ENCODE measurements at places on chromosomes 12 and 14. TPM values are rescaled to one million over a fixed set of nuclear protein-coding genes. Genes with fewer than 3 reads are reported as not detected.

DNA sequence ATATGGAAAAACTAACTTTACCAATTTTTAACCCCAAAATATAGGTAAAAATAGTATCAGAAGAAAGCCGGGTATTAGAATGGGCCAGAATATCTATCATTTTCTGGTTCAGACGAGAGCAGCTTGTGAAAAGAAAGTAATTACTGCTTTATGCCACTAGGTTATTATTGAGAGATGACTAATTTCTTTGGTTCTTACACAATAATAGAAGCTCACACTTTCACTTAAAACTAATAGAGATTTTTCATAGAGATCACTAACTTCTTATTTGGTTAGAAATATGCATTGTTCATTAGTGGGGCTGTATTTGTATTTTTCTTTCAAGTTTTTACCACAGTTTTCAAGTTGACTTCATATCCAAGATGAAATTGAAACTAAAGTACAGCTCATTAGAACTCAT lies 1241.2 kb upstream of the FLRT2 start:
- H3K4me1 ChIP-seq: no peaks in the 10 kb centered on the region
- no peak overlapping the region for H3K27ac ChIP-seq
- no peak for DNase-seq
- H3K27me3 ChIP-seq: no peaks in the 10 kb centered on the region
- no peak overlapping the region for H3K4me3 ChIP-seq

GRCh38 chr12:104998423-104999346 lies 12.6 kb downstream of the NOPCHAP1 start:
- no peak overlapping the region for H3K27ac ChIP-seq
- no peaks in the 10 kb centered on the region for H3K4me1 ChIP-seq
- H3K27me3 ChIP-seq: no peaks in the 10 kb centered on the region
- H3K4me3 ChIP-seq: no peak overlapping the region
- DNase-seq: no peak

DNA sequence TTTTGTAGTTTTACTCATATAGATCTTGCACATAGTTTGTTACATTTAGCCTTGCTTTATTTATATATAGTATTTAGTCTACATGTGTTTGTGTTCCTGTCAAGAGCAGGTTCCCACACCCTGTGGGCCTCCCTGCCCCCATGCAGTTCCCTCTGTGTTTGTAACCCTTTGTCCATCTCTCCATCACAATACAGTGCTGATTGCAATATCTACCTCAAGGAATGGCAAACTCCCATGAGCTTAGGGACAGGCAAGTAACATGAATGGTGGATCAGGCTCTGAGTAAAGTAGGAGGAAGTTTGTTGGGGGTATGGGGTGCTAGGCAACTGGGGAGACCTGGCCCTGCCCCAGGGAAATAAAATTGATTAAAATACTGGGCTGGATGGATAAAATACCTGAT lies 151.9 kb upstream of the MYL2 start:
- no peak overlapping the region for H3K27ac ChIP-seq
- no peaks in the 10 kb centered on the region for H3K36me3 ChIP-seq
- H3K4me3 ChIP-seq: no peak overlapping the region
- DNase-seq: no peak
- peaks cover 6% of the 10 kb centered on the region for H3K27me3 ChIP-seq
- H3K4me1 ChIP-seq: peaks cover 19% of the 10 kb centered on the region

GRCh38 chr14:29168149-29168548 lies 401.6 kb downstream of the FOXG1 start:
- no peak for DNase-seq
- no peaks in the 10 kb centered on the region for H3K27me3 ChIP-seq
- no peak overlapping the region for H3K4me3 ChIP-seq
- H3K27ac ChIP-seq: no peak overlapping the region
- no peaks in the 10 kb centered on the region for H3K36me3 ChIP-seq

Gene FRS2
- 39.5 TPM for total RNA-seq
